Suppressor macrophage (primary cell): ENCODE measurements at places on chromosomes 1 and 21.

DNA sequence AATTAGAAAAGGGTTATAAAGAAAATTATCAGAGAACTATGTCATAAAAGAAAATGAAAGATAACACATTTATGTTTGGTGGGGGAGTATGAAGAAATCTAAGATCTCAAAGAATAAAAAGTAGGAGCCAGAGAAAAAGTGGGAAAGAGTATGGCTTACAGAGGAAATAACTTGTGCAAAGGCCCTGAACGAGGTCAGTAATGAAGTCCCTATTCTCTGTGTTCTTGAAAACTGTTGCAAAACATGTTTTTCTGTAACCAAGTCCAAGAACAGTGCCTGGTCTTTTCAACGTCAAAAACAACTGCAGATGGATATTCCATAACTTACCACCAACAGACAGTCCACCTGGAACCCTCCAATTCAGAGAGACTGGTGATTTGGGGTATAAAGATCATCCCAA, 188.1 kb downstream of the NEGR1 start:
- DNase-seq = no peak

GRCh38 chr1:118317842-118318614, 133.0 kb upstream of the SPAG17 start:
- DNase-seq = no peak

DNA sequence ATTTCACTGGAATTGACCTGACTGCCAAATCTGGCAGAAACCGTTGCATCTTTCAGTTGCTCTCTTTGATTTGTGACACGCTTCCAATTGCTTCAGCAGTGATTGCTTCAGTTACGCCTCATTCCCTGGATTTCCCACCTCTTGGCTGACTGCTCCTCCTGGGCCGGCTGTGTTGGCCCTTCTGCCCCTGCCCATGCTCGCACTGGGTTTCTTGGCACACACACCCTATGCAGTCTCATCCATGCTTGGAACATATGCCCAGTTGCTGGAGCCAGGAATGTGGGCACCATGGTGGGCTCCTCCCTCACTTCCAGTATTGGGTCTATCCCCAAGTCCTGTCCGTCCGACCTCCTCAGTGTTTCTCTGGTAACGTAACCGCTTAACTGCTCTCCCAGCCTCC, 2.2 kb upstream of the ZBTB21 start:
- DNase-seq = no peak

GRCh38 chr1:19432943-19433718, 52.2 kb downstream of the CAPZB start:
- DNase-seq = no peak

DNA sequence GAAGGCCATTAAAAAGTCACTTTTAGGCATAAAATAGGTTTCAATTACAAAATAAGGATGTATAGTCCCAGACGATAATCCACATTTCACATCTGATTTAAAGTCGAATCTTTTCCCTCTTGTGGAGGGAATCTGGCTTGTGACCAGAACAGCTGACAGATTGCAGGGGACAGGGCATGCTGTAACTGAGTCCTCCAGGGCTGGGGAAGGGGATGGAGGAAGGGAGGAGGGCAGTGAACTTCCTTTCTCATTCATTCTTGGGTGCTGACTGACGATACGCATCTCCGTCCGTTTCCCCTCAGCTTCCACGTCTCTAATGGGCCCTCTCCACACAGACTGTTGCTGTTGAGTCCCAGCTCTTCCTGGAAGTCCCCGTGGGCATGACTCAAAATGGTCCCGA, 108.1 kb upstream of the CSF3R start:
- DNase-seq = no peak

DNA sequence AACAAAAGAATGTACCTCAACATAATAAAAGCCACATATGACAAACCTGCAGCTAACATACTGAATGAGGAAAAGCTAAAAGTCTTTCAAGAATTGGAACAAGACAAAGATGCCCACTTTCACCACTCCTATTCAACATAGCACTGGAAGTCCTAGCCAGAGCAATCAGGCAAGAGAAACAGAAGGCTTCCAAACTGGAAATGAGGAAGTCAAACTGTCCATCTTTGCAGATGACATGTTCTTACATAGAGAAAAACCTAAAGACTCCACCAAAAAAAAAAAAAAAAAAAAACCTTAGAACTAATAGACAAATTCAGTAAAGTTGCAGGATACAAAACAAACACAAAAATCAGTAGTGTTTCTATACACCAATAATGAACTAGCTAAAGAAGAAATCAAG, 20.2 kb downstream of the NSL1 start:
- DNase-seq = peak; percentile 43

DNA sequence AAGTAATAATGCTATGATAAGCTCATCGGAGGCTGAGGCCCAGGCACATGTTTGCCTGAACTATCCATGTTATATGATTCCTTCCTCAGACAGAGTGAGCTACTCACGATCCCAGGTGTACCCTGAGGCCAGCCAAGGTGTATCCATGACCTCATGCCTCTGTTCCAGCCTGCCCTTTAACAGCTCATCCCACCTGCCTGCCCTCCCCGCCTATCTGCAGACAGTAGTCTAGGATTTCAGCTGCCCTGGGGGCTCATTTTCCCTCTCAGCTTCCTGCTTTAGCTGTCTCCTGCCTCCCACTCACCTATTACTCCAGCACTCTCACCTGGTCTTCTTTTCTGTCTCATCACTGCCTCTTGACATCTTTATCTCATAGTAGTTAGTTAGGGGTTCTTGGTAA, 1.9 kb upstream of the IL24 start:
- no peak for DNase-seq

DNA sequence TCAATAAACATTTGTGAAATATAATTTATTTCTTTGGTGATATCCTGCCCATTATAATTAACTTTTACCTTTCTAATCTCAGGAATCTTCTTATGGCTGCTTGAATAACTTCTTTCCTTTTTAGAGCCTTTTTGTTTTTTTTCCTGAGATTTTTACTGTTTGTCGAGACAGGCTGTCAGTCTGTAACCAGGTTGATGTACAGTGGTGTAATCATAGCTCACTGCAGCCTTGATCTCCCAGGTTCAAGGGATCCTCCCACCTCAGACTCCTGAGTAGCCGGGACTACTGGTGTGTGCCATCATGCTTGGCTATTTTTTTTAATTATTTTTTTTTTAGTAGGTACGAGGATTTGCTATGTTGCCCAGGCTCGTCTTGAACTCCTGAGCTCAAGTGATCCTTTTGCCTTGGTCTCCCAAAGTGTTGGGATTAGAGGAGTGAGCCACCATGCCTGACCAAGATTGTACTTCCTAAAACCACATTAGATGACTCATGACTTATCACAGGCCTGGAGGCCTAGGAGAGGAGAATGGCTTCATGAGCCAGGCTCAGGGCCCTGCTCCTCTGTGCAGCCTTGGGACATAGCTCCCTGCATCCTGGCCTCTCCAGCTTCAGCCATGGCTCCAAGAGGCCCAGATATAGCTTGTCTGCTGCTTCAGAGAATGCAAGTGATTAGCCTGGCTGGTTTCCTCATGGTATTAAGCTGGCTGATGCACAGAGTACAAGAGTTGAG, 48.6 kb downstream of the CTH start:
- peak; percentile 6 for DNase-seq
